ENCODE measurements at places on chromosomes 4 and X.

DNA sequence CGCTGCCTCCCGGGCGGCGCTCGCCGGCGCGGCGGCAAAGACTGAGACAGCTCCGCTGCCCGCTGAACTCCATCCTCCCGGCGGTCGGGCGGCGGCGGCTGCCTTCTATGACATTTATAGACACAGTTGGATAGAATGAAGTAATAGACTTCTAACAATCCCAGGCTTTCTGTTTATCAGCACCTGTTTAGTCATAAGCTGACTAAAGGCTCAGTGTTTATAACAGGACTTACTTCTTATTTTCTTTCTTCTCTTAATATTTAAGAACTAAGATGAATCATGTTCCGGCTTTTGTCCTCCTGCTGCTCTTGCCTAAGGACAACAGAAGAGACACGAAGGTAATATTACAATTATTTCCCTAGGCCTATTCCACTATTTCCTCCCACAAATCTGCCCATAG, 3.9 kb downstream of the ARL13A start:
- DNase-seq = no peak

DNA sequence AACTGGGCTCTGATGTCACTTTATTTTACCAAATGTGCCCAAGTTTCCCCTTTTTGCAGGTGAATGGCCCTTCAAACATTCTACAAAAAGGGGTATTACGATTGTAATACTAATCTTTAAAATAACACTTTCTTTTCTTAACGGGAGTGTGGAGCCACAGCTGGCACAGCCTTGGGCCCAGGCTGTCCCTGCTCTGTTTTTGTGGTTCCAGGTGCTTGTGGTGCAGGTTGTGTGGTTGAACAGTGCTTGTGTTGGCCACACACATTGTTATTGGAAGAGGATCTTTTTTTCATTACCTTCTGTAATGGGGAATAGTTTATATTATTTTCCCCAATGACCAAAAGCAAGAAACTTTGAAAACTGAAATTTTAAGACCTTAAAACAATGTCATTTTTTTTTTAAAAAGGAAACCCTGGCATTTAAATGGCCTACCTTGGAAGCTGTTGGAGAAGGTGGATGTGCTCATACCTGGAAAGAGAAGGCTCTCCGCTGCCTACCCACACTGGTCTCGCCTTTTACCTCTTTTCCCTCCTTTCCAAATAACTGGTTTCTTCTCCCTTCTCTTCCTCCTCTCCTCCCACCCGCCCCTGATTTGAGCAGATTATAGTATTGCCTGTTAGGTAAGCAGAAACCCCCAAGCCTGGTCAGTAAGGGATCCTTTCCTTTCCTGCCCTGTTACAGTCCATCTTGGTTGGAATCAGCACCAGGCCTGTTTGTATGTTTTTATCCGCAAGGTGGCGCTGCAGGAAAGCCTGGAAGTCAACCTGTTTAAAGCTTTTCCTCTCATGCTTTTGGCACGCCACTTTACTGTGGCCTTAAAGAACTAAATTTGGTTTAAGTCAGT, 28.6 kb downstream of the HADH start:
- peak; percentile 87 for DNase-seq

- no peak for DNase-seq
Measured at GRCh38 chr4:140720387-140721304, 35.5 kb downstream of the TBC1D9 start.

- DNase-seq = no peak
Measured at GRCh38 chr4:17941731-17942130, 79.8 kb downstream of the LCORL start.

- no peak for DNase-seq
Measured at GRCh38 chr4:113336556-113336955, 287.1 kb downstream of the ANK2 start.

- DNase-seq = no peak
Measured at GRCh38 chr4:76105652-76106051, 31.1 kb downstream of the ART3 start.

DNA sequence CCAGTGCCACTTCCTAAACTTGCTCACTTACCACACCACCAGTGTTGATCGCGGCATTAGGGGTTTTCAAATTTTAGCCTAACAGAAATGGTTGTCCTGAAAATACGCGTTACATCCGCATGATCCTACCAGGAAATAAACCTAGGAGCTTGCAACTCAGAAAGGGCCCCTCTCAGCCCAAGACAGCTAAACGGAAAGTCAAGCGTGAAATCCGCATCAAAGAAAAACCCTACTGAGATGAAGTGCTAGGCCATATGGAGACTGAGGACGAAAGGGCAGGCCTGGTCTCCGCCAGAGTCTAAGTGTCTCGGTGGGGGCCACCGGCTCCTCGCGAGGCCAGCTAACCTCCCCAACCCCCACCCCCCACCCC, 626 bp downstream of the YTHDC1 start:
- DNase-seq = no peak

DNA sequence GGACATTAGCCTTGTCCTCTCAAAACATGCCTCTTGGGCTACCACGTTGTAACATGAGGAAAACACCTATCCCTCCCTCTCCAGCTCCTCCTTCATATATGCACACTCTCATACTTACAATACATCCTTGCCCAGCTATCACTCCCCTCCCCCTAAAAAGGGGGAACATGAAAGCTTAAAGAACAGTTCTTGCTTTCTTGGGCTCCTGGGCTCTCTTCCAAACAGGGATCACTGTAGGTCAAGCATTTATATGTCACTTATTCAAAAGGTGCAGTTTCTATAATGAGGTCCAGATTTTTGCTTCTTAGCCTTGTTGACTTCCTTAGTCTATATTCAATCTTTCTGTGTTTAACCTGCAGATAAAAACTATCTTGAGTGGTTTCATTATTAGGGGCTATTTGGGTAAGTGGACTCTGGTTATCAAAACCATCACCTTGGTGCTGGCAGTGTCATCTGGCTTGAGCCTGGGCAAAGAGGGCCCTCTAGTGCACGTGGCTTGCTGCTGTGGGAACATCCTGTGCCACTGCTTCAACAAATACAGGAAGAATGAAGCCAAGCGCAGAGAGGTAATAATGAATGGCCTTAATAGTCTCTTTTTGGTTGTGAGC, 119.4 kb downstream of the AKAP4 start:
- DNase-seq = no peak

GRCh38 chr4:128528793-128529553, 241.4 kb upstream of the PGRMC2 start:
- no peak for DNase-seq

DNA sequence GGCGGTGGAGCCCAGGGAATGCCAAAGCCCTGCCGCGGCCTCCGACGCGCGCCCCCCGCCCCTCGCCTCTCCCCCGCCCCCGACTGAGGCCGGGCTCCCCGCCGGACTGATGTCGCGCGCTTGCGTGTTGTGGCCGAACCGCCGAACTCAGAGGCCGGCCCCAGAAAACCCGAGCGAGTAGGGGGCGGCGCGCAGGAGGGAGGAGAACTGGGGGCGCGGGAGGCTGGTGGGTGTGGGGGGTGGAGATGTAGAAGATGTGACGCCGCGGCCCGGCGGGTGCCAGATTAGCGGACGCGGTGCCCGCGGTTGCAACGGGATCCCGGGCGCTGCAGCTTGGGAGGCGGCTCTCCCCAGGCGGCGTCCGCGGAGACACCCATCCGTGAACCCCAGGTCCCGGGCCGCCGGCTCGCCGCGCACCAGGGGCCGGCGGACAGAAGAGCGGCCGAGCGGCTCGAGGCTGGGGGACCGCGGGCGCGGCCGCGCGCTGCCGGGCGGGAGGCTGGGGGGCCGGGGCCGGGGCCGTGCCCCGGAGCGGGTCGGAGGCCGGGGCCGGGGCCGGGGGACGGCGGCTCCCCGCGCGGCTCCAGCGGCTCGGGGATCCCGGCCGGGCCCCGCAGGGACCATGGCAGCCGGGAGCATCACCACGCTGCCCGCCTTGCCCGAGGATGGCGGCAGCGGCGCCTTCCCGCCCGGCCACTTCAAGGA, at the start of gene FGF2:
TSS of gene FGF2 (plus strand) at position 279 of the 705 bp plus-strand sequence. CDS start at position 623, 344 bp downstream.
- DNase-seq = no peak

GRCh38 chr4:171025343-171025742, 787.9 kb upstream of the GALNTL6 start:
- no peak for DNase-seq

- no peak for DNase-seq
Measured at GRCh38 chrX:147570483-147570882, 341.2 kb upstream of the FMR1 start.

DNA sequence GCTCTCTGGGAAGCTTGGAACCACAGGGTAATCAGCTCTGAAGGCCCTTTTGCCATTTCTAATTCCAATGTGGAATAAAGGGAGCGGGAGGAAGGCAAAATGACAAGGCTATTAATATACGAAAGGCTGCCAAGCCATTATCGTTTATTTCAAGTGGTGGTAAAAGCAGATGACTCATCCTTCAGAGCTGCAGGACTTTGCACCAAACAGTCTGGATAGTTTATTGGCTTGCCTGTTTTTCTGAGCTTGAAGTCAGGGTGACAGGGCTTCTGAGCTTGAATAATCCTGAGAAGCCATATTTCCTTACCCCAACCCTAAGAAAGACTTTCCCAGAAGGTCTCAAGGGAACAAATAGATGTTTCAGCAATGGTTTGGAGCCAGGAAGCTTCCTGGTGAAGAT, 7.7 kb upstream of the GABRE start:
- DNase-seq = no peak

All from stimulated activated CD4-positive, alpha-beta T cell treated with anti-CD3 and anti-CD28 coated beads, Interleukin-1b, Interleukin-23, amount 100 ng/mL, for 4 hours (primary cell).